Stimulated activated CD8-positive, alpha-beta memory T cell treated with anti-CD3 and anti-CD28 coated beads, Interleukin-4, amount 100 ng/mL, for 1 hour (primary cell): ENCODE measurements at places on chromosomes 1 and 21.

- no peak for DNase-seq
These were observed 243.0 kb downstream of the C1orf94 start for GRCh38 chr1:34419663-34420136.

- DNase-seq, result no peak
These were observed 4.1 kb downstream of the CROCC start for GRCh38 chr1:16925635-16926490.

DNA sequence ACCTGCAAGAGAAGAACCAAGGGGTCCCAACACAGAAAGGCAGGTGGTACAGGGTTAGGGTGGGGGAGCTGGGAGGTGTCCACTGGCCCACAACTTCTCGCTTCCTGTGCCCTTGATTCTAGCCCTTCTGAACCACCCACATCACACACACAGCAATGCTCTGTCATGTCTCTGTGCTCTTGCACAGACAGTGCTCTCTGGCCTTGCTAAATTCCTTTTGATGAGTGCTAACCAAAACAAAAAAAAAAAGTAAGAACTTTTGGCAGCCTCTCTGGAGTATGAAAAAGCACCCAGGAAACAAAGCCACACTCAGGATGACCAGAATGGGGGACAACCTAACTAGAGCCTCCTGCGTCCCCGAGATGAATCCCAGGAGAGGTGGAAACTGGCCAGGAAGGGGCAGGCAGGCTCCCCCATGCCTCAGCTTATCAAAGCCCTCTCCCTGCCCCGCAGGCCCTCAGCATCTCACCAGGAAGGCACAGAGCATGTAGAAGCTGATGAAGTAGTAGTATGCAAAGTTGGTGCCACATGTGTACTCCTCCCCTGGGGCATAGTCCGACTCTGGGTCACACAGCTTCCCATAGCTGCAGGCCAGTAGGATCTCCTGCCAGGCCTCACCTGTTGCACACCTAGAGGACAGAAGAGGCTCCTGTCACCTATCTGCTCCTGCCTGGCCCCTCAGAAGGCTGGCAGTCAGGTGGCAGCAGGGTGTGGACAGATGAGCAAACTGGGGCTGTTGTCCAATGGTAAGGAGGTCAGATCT is 27.2 kb upstream of the KIF21B start:
- DNase-seq, result no peak

GRCh38 chr1:248576260-248576980 is 1.9 kb upstream of the OR2T34 start:
- no peak for DNase-seq

GRCh38 chr1:22131875-22132486 is 10.9 kb downstream of the WNT4 start:
- peak; percentile 31 for DNase-seq

GRCh38 chr21:41906770-41907169 is 27.6 kb upstream of the PRDM15 start:
- DNase-seq, result no peak

- DNase-seq, result no peak
These were observed 81.5 kb upstream of the MROH9 start for GRCh38 chr1:170853867-170854266.

DNA sequence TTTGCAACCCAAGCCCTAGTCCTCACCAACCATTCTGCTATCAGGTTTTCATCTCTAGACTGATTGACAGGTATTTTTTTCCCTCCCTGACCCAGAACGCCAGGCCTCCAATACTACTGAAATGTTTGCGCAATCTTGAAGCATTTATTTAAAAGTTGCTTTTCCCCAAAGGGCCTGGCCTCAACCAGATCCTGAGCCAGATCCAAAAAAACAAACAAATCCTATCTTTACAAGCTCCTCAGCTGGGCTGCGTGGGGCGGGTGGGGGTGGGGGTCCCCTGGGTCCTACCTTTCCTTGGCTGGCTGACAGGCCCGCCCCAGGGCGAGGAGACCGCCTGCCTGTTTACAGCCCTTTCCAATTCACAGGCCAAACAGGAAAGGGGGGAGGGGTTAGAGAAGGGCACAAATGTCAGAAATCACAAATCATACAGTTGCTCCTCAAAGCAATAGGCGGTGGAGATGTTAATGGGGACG is 98.8 kb downstream of the FOXD2 start:
- no peak for DNase-seq

GRCh38 chr1:41846625-41847405 is 71.9 kb downstream of the HIVEP3 start:
- no peak for DNase-seq

DNA sequence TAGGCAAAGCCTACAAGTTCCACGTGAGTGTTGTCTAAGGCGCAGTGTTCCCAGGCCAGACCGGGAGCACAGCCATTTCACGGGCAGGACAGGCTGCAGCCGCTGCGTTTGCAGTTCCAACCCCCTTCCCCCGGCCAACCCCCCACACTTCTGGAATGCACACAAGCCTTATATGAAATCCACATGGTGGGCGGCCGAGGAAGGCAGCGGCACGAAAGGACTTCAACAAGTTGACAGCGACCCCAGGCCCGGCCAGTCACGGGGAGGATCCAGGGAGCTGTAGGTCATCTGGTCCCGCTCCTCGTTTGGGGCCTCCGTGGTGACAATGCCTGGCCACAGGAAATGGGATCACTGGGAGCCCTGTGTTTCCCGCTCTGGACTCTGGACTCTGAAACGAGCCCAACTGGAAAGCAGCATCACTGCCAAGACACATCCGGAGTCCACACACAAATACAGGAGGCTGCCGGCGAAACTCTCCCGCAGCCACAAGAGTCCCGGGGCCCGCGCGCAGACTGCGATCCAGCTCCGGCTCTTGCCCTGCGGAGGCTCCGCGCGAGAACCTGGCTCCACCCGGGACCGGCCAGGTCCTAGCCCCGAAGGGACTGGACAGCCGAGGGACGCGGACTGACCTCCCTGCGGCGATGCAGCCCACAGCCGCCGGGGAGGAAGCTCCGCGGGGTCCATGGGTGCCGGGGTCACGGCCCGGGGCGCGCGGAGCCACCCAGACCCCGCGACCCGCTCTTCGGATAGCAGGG is 794 bp downstream of the NID1 start:
- no peak for DNase-seq

GRCh38 chr1:14113271-14113670 is 413.3 kb downstream of the PRDM2 start:
- DNase-seq, result no peak

DNA sequence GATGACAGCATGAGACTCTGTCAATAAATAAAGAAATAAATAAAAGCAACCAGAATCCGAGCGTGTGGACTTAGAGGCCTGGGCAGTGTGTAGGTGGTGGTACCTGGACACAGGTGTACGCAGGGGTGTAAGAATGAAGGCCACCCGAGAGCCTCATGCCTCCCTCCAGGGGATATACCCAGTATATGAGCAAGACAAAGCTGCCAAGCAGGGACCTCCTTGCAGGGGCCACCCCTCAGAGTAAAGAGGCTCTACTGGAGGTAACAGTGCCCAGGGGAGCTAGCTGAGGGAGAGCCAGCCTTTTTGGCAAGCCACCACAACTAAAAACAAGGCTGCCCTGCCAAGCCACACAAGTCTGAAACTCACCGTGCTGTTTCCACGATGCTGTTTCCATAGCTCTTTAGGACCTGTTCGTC is 179.2 kb upstream of the RAB4A start:
- DNase-seq, result no peak

GRCh38 chr1:27033043-27033746 is 20.5 kb upstream of the TENT5B start:
- no peak for DNase-seq

DNA sequence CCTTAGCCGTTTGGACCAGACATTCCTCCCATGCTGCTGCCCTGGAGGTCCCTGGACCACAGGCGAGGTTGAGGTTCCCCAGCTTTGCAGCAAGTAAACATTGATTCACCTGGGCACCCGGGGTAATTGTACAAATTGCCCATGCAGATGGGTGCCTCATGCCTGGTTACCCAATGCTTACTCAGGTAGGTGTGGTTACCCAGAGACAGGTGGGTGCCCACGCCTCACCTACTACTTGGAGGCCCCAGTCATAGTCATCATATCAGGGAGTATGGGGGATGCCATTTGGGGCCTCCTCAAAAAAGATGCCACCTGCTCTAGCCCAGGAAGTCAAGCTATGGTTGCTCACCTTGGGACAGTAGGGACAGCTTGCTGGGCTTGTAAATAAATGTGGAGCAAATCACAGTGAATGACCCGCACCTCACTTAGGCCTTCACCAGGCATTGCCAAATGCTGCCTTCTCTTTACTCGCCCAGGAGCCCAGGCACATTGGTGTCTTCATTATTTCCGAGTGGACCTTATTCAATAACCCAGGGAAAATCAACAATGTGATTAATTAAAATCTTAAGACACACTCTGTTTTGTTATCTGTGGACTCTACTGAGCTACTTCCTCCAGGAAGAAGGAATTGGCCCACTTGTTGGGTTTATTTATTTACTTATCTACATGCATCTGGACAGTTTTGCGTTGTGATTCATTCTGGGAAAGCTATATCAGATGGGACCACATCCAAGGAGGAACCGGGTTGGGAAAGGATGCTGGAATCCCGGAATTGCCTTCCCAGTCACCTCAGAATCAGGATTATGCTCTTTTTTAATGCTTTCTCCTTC is 35.6 kb upstream of the GRHL3 start:
- DNase-seq, result no peak

GRCh38 chr1:28064064-28064463 is 24.3 kb downstream of the EYA3 start:
- no peak for DNase-seq

GRCh38 chr1:77671836-77672235 is 10.6 kb downstream of the ZZZ3 start:
- DNase-seq, result no peak

DNA sequence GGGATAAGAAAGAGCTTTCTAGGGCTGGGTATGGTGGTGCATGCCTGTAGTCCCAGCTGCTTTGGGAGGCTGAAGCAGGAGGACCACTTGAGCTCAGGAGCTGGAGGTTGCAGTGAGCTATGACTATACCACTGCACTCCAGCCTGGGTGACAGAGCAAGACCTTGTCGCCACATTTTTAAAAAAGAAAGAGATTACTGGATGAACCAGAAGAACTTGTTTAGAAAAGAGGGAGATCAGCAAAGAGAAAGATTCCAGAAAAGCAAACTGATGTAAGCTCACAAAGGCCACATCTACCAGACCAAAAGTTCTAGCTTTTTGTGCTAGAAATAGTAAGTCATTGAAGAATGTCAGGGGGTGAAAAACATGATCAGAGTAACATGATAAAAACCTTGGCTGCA is 117.6 kb downstream of the KIAA0319L start:
- no peak for DNase-seq

DNA sequence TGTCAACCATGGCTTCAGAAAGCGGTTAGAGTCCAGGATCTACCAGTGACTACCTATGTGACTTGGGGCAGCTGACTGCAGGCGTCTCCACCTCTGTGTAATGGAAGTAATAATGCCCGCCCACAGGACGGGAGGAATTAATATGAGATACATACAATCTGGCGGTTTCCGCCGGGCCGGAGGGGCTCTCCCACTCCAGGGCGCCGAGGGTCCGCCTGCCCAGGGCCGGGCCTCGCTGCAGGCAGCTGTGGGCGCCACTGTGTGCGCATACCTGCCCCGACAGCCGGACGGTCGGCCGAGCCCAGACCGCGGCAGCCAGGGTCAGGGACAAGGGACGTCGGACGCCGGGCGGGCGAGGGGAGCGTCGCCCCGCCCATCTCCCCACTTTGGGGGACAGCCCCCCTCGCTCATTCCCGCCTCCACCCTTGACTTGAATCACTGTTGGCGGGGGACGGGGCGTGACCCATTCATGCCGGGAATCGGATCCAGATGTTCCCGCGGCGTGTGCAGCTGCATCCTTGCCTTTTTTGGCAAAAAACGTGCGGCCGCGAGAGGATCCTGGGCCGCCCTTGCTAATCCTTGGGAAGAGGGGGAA is 6.0 kb upstream of the SF3A3 start:
- DNase-seq, result no peak

- DNase-seq, result no peak
These were observed 1.9 kb downstream of the SLC6A9 start for GRCh38 chr1:44029260-44029910.

GRCh38 chr21:25571726-25572121 is 35.6 kb downstream of the MRPL39 start:
- DNase-seq, result no peak

DNA sequence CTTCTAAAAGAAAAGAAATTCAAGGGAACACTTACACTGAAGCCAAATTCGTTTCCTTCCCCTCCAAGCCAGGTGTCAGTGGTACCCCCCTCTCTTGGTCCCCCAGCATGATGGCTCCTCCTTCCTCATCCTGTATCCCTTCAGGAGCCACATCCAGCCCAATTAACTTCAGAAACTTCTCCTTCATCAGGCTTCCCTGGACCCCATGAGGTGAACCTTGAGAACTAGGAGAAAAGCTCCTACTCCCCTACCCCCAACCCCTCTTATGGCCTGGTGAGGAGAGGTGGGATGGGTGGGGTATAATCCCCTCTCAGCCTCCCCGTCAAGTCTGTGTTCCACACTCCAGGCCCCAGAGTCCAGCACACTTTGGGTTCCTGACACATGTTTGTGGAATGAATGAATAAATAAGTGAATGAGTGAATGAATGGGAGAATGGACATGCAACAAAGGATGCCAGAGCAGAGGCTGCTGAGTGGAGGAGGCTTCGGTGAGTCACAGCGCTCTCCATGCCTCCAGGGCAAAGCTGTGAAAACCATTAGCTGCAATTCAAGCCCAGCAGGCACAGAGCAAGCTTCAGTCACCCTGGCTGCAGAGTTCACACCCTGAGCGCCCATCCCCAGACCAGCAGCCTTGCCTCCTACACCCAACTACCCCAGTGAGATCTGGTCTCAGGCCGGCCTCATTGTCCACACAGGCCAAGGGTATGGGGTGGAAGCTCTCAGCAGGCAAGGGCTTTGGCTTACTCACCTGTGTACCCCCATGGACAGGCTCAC is 43.8 kb downstream of the BATF3 start:
- DNase-seq, result no peak

DNA sequence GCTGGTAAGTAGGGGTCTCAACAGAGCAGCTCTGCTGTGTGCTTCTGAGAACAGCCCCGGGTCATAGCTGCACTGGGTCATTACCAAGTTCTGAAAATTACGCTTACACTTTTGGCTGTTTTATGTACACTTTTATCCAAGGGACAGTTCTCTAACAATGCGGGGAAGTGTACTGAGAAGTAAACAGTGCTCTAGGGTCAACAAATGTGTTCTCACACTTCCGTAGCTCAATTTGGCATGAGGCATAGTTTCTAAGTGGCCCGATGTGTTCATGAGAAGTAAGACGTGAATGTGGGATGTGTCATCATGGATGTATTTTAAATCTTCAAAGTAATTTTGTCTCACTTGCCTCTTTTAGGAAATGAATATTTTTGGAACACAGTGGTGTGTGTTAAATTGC is 10.9 kb upstream of the VAMP3 start:
- DNase-seq, result no peak

DNA sequence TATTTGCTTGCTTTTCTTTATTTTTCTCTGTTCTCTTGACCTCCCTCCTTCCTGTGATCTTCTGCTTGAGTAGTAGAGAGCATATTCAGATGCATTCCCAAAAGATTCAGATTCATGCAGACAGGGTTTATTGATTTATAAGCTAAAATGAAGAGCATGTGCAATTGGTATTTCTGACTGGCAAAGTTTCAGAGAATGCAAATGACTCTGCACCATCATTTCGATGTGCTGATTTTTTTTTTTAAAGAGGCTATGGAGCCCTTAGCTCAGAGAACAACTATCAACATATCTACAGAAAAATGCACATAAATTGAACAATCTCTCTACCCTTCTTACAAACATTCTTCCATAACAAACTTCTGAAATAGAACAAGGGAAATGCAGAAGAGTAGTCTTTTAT is 312.0 kb downstream of the VAV3 start:
- DNase-seq, result no peak
